SIG-M5 (cell line): ENCODE measurements at places on chromosomes 5 and 9.

DNA sequence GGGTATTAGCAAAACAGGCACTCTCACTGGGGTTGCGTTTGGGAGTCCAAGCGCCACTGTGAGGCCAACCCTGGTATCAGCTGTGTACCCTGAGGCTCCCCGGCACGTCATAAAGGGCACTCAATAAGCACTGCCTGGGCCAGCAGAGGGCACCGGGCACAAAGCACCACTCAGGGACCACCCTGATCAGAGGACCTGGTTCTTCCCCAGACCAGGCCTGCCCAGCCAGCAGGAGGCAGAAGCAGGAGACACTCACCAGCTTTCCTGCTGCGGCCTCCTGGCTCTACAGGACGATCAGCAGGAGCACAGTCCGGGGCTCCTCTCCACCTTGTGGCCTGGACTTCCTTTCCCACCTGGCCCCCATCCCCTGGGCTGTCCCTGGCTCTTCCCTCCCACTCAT is 12.6 kb downstream of the MGAT1 start:
- DNase-seq: no peak

DNA sequence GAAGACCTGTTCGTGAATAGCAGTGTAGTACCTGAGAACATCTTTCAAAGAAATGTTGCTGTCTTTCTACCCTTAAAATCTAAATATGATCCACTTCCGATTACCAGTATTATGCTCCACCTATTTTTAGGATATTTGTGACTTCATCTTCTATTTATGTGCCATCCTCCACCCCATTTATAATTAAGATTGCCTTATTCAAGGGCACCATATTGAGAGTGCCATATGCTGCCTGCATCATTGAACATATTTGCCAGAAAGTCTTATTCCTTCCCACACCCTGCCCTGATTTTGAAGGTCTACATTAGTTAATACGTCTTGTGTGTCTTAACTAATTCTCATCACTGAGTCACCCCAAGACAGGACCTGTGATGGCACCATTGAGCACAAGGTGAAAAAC is 1076.7 kb downstream of the CDH12 start:
- no peak for DNase-seq

GRCh38 chr5:169027501-169028061 is 273.4 kb downstream of the SLIT3 start:
- no peak for DNase-seq

DNA sequence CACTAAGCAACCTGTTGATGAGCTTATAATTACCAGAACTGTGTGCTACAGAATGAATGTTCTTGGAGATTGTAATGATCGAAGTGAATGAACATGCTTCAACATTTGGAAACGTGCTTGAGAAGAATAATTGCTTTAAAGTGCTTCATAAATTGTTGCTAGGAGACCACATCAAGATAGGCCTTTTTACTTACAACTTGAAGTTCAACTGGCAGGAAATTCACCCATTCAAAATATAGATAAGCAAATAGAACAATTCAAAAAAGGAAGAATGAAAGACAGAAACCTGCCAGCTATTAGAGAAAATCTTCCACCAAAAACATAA is 38.0 kb upstream of the SLC44A1 start:
- no peak for DNase-seq

GRCh38 chr5:43941806-43942205 is 338.8 kb downstream of the NNT start:
- DNase-seq: no peak

DNA sequence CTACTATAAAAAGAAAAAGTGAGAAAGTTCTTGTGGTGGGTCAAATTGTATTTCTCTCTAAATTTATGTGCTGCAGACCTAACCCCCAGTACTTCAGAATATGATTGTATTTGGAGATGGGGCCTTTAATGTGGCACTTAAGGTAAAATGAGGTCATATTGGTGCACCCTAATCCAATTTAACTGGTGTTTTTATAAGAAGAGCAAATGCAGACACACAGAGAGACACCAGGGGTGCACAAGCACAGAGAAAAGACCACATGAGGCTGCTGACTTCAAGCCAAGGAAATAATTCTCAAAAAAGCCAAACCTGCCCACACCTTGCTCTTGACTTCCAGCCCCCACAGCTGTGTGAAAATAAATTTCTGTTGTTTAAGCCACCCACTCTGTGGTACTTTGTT is 80.2 kb upstream of the HTR4 start:
- DNase-seq: no peak

- DNase-seq: no peak
Measured at GRCh38 chr9:28503573-28503972, 930.3 kb upstream of the C9orf72 start.

GRCh38 chr9:111836311-111836710 is 41.6 kb upstream of the SHOC1 start:
- DNase-seq: no peak

GRCh38 chr5:148696187-148697036 is 42.1 kb upstream of the HTR4 start:
- DNase-seq: no peak

- no peak for DNase-seq
Measured at GRCh38 chr9:21854594-21854993, 52.2 kb downstream of the MTAP start.

GRCh38 chr5:61919920-61920319 is 386.1 kb upstream of the KIF2A start:
- DNase-seq: no peak
